ENCODE measurements at places on chromosomes 6 and 20.

GRCh38 chr6:149964308-149965193 is 808 bp downstream of the ULBP1 start:
- no peak for DNase-seq

- no peak for DNase-seq
Observed at GRCh38 chr6:34617231-34617630, 61.1 kb upstream of the SPDEF start.

- no peak for DNase-seq
Observed at GRCh38 chr6:31125586-31126363, 5.5 kb upstream of the CDSN start.

- DNase-seq, result no peak
Observed at GRCh38 chr6:90497411-90497810, 89.5 kb downstream of the MAP3K7 start.

GRCh38 chr6:12164508-12164770 is 125.7 kb upstream of the EDN1 start:
- DNase-seq, result no peak

DNA sequence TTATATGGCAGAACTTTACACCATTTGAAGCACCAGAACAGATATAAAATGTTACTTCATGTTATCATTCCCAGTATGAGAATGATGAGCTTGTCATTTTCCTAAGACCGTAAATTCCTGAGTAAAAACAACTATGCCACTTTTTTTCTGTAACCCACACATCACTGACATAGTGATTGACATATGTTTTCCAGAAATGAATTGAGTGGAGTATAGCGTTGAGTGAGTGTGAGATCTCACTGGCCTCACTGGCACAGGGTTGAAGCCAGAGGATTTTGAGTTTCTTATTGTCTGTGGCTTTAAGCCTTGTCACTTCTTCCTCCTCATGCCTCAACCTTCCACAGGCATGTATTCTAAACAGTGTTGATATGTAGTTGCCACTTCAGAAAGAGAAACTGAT is 62.3 kb downstream of the PDE7B start:
- no peak for DNase-seq

GRCh38 chr6:119237177-119237715 is 112.3 kb downstream of the MAN1A1 start:
- DNase-seq, result no peak

GRCh38 chr6:137150072-137150471 is 23.4 kb downstream of the IL22RA2 start:
- no peak for DNase-seq

GRCh38 chr6:139597771-139598755 is 223.6 kb upstream of the CITED2 start:
- DNase-seq, result no peak

DNA sequence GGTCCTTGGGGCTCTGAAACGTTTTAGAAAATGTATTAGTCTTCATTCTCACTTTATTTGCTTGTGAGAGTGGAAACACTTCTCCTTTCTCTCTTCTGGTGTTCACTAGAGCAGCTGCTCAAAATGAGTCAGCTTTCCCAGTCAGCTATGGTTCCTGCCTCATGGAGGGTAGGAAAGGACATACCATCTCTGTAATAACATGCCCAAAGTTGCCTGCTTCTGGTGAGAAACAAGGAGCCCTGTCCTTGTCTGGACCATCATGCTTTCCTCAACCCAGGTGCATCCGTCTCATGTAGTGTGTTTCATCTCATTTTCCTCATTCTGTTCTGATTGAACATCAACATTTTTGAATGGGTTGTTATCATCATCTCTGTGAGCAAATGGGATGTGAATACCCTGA is 17.1 kb upstream of the TINAG start:
- no peak for DNase-seq

- DNase-seq, result no peak
Observed at GRCh38 chr20:1803061-1803931, 91.9 kb upstream of the SIRPA start.

Measured in activated CD8-positive, alpha-beta memory T cell treated with anti-CD3 and anti-CD28 coated beads for 4 hours (primary cell).